ENCODE measurements at places on chromosomes 2 and 18.

- H3K27me3 ChIP-seq, result no peaks in the 10 kb centered on the region
- no peaks in the 10 kb centered on the region for H3K36me3 ChIP-seq
- no peak overlapping the region for H3K4me3 ChIP-seq
- DNase-seq, result no peak
- H3K27ac ChIP-seq, result peak overlapping the region; percentile 49
- peaks cover 14% of the 10 kb centered on the region for H3K4me1 ChIP-seq
Measured at GRCh38 chr2:60479226-60480088, 74.0 kb downstream of the BCL11A start.

GRCh38 chr2:98039085-98039756 is 43.5 kb upstream of the TMEM131 start:
- no peaks in the 10 kb centered on the region for H3K27me3 ChIP-seq
- H3K4me3 ChIP-seq, result no peak overlapping the region
- H3K36me3 ChIP-seq, result no peaks in the 10 kb centered on the region

DNA sequence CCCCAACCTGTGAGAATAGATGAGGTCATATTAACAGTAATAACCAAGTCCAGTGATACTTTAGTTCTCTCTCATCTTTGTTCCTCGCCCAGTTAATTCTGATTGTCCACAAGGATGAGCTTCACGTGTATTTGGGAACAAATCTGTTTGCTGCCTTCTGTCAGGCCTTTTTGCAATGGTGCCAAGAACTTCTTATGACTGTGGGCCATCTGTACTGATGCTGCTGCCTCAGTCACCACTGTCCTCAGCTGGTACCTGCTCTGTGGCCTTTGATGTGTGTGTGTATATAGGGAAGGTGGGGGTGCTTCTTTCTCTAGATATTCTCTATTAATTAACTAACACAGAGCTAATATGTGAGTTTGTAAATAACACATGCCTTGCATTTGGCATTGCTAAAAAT is 392.9 kb downstream of the TGIF1 start:
- no peak for DNase-seq
- no peaks in the 10 kb centered on the region for H3K27me3 ChIP-seq
- no peaks in the 10 kb centered on the region for H3K36me3 ChIP-seq
- no peak overlapping the region for H3K4me3 ChIP-seq
- no peaks in the 10 kb centered on the region for H3K4me1 ChIP-seq
- no peak overlapping the region for H3K27ac ChIP-seq

DNA sequence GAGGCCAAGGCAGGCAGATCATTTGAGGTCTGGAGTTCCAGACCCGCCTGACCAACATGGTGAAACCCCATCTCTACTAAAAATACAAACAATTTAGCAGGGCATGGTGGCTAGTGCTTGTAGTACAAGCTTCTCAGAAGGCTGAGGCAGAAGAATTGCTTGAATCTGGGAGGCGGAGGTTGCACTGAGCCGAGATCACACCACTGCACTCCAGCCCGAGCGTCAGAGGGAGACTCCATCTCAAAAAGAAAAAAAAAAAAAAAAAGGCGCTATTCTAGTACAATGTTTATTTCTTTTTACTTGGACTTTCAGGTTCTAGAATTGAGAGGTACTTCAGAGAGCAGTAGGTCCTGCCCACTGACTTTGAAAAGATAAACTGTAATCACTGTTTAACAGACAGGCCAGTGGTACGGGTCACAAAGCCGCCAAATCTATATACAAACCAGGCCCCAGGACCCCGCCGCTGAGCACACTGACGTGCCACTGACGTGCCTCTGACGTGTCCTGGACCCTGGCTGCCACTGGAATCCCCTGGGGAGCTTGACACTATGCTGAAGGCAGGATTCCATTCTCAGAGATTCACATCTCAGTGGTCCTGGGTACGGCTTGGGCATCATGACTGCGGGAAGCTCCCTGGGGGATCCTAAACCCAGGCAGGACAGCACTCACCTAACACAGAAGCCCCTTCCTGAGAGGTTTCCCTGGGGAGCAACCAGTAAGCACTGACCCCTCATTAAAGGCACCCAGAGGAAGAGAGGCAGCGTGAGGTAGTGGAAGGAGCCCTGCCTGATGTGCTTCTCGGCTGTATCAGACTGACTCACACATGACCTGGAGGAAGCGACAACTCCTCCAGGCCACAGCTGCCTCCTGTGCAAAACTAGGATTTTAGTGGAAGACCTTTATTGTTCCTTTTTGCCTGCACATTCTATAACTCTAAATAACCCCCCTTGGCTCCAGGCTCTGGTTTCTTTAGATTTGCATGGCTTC is 197.8 kb upstream of the MEIS1 start:
- no peaks in the 10 kb centered on the region for H3K4me1 ChIP-seq
- no peak for DNase-seq

GRCh38 chr2:69559442-69560146 is 83.9 kb downstream of the AAK1 start:
- no peak for DNase-seq
- no peak overlapping the region for H3K27ac ChIP-seq
- H3K4me1 ChIP-seq, result no peaks in the 10 kb centered on the region
- no peak overlapping the region for H3K4me3 ChIP-seq
- no peaks in the 10 kb centered on the region for H3K36me3 ChIP-seq

DNA sequence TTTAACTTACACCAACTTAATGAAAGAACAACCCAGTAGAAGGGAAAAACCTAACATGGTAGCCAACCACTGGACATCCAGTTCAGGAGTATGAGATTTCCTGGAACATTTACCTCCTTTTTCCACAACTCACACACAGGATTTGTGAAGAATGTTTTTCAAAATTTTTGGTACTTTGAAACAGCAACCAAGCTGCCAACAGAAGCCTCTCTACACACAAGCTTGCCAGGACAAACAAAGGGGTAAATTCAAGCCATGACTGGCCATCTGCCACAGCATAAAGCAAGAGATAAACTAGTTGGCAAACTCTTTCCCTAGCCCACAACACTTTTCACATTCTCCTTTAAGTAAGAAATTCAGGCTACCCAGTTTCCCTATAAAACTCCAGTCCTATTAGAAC is 21.4 kb downstream of the MGAT4A start:
- H3K27me3 ChIP-seq, result no peaks in the 10 kb centered on the region
- H3K4me1 ChIP-seq, result no peaks in the 10 kb centered on the region
- H3K36me3 ChIP-seq, result no peaks in the 10 kb centered on the region
- no peak overlapping the region for H3K27ac ChIP-seq

DNA sequence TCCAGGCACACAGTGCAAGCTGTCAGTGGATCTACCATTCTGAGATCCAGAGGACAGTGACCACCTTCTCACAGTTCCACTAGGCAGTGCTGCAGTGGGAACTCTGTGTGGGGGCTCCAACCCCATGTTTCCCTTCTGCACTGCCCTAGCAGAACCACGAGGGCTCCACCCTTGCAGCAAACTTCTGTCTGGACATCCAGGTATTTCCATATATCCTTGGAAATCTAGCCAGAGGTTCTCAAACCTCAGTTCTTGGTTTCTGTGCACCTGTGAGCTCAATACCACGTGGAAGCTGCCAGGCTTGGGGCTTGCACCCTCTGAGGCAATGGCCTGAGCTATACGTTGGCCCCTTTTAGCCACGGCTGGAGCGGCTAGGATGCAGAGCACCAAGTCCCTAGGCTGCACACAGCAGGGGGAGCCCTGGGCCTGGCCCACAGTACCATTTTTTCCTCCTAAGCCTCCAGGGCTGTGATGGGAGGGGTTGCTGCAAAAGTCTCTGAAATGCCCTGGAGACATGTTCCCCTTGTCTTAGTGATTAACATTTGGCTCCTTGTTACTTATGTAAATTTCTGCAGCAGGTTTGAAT is 77.5 kb downstream of the MAP4K3 start:
- no peaks in the 10 kb centered on the region for H3K4me1 ChIP-seq
- H3K36me3 ChIP-seq, result peaks cover 4% of the 10 kb centered on the region
- no peak for DNase-seq
- H3K27me3 ChIP-seq, result no peaks in the 10 kb centered on the region
- H3K27ac ChIP-seq, result no peak overlapping the region

GRCh38 chr2:46914578-46915230 is 902 bp downstream of the MCFD2 start:
- no peaks in the 10 kb centered on the region for H3K27me3 ChIP-seq
- peaks cover 28% of the 10 kb centered on the region for H3K4me1 ChIP-seq
- peak overlapping the region; percentile 78 for H3K4me3 ChIP-seq
- H3K27ac ChIP-seq, result peak overlapping the region; percentile 81
- H3K36me3 ChIP-seq, result peaks cover 41% of the 10 kb centered on the region

- H3K27ac ChIP-seq, result no peak overlapping the region
- peaks cover 8% of the 10 kb centered on the region for H3K27me3 ChIP-seq
Measured at GRCh38 chr2:65700720-65701119, 268.3 kb upstream of the SPRED2 start.

GRCh38 chr18:34866739-34867138 is 156.6 kb downstream of the DTNA start:
- H3K4me3 ChIP-seq, result no peak overlapping the region
- no peak for DNase-seq
- H3K4me1 ChIP-seq, result no peaks in the 10 kb centered on the region
- no peak overlapping the region for H3K27ac ChIP-seq

DNA sequence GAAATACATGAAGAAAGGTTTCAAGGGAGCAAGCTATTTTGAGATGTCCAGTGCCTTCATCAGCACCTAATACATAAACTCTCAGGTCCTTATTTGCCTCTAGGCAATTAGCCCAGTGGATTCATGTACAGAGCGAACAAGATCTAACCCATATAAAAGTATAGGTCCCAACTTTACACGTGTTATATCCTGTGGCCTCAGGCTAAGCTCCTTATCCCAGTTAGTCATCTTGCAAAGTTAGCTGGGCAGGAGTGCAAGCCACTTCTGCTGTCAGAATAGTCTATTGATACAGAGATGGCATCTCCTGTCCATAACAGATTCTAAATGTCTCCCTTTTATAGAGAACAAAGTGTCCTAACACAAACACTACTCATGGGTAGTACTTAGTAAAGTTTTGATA is 203.9 kb upstream of the PIK3C3 start:
- H3K27ac ChIP-seq, result peak overlapping the region; percentile 76
- no peaks in the 10 kb centered on the region for H3K27me3 ChIP-seq
- no peak for DNase-seq
- no peak overlapping the region for H3K4me3 ChIP-seq

DNA sequence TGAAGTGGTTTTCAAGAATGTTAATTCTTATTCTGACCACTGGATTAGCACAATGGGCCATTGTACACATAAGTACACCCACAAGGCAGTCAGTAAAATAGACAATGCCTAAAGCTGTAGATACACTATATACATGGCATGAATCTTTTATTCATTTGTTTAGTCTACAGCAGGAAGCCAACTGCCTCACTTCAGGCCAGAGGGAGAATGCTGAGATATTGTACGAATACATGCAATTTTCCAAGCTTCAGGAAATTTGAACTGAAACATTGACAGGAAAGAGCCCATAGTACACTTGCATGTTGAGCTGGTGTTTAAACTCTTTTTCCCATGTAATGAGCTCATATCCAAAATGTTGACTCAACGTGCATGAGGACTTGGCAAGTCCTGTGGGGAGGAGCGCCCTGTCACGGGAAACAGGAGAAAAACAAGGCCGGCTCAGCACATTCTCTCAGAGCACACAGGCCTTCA is 111.6 kb upstream of the CYP1B1 start:
- H3K27me3 ChIP-seq, result no peaks in the 10 kb centered on the region
- no peak for DNase-seq
- H3K4me3 ChIP-seq, result no peak overlapping the region
- no peaks in the 10 kb centered on the region for H3K36me3 ChIP-seq
- no peaks in the 10 kb centered on the region for H3K4me1 ChIP-seq
- H3K27ac ChIP-seq, result no peak overlapping the region

- H3K27me3 ChIP-seq, result no peaks in the 10 kb centered on the region
- H3K4me3 ChIP-seq, result no peak overlapping the region
- no peak for DNase-seq
- H3K27ac ChIP-seq, result no peak overlapping the region
- no peaks in the 10 kb centered on the region for H3K4me1 ChIP-seq
- no peaks in the 10 kb centered on the region for H3K36me3 ChIP-seq
Measured at GRCh38 chr2:239380831-239381708, 19.8 kb downstream of the HDAC4 start.

DNA sequence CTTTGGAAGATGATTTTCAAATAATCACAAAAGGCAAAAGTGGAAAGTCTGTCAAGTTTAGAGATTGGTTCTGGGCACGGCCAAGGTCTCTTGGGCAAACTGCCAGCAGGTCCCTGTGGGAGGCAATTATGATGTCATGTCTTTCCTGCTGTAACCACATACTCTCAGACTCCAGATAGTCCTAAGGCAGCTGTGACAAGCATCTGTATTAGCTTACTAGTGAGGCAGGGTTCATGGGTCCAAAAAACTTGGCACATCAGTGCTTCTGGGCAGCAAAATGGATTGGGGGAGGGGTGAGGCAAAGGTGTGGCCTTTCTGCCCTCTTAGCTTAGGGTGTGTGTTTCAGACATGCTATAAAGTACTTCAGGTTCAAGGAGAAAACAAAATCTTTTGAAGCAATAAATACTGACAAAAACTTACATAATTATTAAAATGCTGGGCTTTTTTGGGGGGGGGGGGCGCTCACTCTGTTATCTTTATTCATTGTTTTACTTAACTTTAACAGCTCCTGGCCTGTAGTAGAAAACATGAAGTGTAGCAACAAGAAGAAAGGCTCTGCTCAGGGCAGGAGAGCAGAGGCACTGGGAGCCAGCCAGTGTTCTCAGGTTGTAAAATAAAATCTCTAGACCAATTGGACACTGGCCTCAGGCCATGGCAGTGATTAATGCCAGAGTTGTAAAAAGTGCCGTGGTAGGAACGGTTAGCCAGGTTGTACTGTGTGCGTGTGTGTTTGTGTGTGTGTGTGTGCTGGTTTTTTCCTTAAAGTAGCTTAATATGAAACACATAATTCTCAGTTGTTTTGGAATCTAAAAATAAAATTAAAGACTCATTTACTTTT is 14.3 kb upstream of the TANC1 start:
- peak overlapping the region; percentile 25 for H3K27ac ChIP-seq
- H3K4me3 ChIP-seq, result no peak overlapping the region
- DNase-seq, result peak; percentile 65
- no peaks in the 10 kb centered on the region for H3K27me3 ChIP-seq
- H3K36me3 ChIP-seq, result no peaks in the 10 kb centered on the region
- H3K4me1 ChIP-seq, result peaks cover 13% of the 10 kb centered on the region

DNA sequence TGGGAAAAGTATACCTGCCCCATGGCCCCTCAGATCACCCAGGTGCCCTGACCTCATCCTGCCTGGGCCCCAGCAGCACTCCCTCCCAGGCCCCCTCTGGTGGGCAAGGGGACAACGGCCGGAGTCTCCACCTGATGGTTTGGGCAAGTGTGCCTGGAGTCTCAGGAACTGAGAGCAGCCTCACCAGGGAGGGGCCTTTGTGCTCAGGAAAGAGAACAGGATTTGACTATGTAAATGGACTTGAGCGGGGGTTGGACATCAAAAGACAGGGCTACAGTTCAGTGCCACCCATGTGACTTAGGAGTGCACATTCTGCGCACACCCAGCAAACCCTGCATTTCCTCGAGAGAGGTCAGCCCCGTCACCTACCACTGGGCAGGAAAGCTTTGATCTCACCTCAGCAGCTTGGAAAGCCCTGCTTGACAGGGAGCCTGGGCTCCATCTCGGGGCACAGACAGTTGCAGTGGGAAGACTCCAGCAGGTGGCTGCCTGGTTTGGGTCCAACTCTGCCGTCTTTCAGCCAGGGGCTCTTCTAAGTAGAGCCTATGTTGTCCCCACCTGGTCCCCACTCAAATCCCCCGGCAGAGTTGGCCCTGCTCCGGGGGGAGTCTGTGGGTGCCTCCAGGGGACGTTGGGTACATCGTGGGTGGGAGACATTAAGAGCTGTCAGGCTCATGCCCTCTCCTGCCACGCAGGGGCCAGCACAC is 3.3 kb downstream of the INPP5D start:
- H3K27me3 ChIP-seq, result no peaks in the 10 kb centered on the region
- DNase-seq, result no peak
- no peaks in the 10 kb centered on the region for H3K36me3 ChIP-seq
- no peak overlapping the region for H3K4me3 ChIP-seq
- H3K4me1 ChIP-seq, result peaks cover 5% of the 10 kb centered on the region
- H3K27ac ChIP-seq, result no peak overlapping the region

GRCh38 chr2:142495141-142495540 is 364.3 kb upstream of the LRP1B start:
- no peaks in the 10 kb centered on the region for H3K27me3 ChIP-seq
- no peaks in the 10 kb centered on the region for H3K36me3 ChIP-seq

Data from RWPE2 (cell line).